Trophoblast cell (in vitro differentiated cells and primary cell): ENCODE measurements at places on chromosomes 7 and 10.
A peak's percentile ranks its signal among the peaks of the same experiment; 100 is the strongest.

DNA sequence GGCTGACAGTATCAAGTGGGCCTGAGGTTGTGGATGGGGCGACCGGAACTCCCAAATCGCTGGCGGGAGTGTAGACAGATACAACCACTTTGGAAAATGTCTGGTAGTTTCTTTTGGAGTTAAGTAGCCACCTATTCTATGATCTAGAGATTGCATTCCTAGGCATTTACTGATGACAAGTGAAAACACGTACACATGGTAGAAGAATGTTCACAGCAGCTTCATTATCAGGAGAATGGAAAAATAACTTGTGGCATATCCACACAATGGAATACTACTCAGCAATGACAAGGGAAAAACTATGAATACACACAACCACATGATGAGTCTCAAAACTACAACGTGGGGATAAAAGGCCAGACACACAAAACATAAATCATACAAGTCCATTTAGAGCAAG lies 146.0 kb downstream of the MYOF start:
- DNase-seq: peak; percentile 7

DNA sequence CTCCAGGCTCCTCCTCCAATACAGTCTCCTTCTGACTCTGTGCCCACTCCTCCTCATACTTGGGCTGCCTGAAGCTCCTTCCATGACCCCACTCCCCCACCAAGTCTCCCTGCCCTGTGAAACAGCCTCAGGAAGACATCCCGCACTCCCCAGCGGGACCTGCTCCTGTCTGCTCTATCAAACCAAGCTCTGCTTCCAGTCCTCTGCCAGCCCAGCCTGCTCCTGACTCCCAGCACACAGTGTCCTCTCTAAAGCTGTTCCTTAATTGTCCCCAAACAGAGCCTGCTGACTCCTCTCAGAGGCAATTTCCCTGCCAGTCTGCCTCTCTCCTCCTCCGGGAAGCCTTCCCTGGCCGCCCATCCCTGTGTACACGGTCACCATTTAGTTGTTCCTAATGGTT lies 9.9 kb downstream of the POLL start:
- DNase-seq: no peak

GRCh38 chr7:100891568-100892247 lies 2.2 kb upstream of the UFSP1 start:
- peak; percentile 39 for DNase-seq

DNA sequence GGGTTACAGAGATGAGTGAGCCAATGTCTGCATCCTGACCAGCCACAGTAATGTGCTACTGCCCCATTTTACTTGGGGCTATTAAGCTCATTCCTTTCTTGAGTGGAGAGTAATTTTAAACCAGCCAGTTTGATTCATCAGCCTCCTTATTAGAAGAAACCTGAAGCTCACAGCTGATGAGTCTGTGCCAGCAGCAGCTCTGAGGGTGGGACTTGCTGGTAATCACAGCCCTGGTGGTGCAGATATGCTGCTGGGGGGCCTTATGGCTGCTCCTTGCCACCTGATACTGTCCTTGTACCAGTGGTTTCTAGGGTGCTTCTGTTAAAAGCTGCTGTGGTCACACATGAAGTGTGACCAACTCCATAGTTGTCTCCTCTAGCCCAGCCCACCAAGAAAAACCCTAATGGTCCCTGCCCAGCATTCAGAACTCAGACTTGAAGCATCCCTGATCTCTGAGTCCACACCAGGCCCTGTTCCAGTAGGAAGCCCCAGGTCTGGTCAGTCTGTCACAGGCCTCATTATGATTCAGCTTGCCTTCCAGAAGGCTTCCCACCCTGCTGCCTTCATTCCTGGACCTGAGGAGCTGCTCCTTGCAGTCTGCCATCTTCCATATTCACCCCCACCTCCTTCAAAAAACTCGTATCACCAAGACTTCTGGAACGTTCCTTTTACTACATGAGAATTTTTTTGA lies 28.9 kb upstream of the RBM20 start:
- no peak for DNase-seq

DNA sequence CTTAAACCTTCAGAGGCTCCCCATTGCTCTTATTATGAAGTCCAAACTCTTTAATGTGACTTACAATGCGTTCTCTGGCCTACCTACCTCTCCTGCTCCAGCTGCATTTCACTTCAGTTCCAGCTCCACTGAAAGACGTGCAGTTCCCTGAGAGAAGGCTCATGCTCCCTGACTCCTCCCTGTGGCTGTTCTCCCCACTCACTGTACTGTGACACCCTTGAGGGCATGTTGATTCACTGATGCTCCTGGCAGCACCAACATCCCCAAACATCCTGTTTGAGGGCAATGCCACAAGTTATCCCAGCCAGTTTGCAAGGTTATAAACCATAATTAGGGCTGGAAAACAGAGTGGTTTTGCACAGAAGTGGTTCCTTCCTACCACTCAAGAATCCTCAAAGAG lies 111.2 kb downstream of the LSM5 start:
- DNase-seq: no peak

GRCh38 chr7:15784694-15785030 lies 98.2 kb upstream of the MEOX2 start:
- no peak for DNase-seq

DNA sequence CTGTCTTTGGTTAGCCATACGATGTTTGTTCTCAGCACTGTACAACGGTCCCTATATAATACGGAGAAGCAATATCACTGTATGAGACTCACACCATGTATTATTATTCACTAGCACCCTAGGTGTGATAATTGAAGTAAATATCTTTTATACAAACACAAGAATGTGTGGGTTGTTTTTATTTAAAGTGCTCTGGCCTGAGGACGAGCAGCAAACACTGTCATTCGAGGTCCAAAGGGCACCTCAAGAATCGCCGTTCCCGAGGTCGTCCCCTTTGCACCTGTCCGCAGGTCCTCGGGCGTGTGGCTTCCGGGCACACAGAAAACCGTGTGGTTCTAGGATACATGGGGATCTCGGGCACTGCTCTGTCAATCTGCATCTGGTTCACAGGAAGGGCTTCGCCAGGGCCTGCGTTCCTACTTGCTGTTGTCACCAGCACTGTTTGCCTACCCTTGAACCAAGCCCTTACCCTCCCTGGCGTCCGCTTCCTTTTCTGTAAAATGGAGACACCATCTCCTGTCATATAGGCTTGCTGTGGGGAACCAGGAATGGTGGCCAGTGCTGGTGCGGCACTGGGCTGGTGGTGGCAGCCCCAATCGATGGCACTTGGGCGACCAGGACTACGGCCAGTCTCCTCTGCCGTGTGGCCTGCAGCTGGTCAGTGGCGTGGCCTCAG lies 28.5 kb upstream of the SH2B2 start:
- no peak for DNase-seq

- no peak for DNase-seq
These were observed 419.8 kb downstream of the GRID1 start for GRCh38 chr10:85946713-85947326.

GRCh38 chr10:102231357-102232318 lies 5.5 kb downstream of the ELOVL3 start:
- peak; percentile 71 for DNase-seq

DNA sequence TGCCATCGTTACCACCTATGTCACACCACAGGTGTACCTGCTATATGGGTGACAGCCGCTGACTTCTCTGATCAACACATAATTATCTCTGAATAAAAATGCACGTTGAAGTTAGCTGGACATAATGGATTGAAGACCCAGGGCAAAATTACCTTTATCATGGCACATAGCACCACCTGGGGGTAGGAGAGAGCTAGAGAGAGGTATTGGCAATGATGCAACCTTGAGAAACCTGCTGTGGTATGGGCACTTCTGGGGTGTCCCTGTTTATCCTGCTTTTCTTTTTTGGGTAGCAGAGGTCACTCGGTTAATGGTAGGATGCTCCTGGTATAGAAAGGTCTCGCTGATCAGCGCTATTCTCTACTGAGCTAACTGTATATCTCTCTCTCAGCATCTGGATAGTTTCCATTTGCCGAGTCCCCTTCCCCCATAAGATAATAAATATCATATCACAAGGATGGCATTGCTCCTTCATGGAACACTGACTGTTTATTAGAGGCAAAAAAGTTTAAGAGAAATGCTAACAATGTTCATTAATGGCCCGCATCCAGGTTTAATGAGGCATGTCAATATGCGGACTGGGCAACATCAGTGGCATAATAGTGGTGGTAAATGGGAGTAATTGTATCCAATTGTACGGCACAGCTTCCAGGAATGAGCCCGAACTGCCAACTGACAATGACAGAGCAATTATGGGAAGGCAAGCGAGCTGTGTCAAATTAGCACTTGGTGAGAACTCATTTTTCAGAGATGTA lies 323.1 kb downstream of the TFEC start:
- DNase-seq: peak; percentile 16

DNA sequence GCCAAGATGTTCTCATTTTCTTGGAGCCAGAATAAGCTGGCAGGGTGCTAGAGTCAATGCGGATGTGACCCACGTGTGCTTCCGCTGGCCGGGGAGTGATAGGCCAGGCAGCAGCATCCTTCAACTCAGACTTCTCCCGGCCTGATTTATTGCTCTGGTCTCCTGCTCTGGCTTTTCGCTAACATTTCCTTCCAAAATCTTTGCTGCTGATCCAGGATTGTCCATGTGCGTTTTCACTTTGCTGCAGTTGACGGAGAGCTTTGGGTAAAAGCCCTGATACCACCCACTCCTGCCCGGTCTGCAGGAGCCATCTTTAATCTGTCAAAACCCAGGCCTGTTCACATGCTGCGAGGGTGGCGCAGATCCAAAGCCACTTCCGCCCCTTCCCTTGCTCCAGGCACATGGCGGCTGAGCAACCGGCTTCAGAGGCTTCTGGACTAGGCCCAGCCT lies 106.8 kb downstream of the CYP26A1 start:
- no peak for DNase-seq

- no peak for DNase-seq
These were observed 20.7 kb downstream of the AVL9 start for GRCh38 chr7:32515890-32516550.

DNA sequence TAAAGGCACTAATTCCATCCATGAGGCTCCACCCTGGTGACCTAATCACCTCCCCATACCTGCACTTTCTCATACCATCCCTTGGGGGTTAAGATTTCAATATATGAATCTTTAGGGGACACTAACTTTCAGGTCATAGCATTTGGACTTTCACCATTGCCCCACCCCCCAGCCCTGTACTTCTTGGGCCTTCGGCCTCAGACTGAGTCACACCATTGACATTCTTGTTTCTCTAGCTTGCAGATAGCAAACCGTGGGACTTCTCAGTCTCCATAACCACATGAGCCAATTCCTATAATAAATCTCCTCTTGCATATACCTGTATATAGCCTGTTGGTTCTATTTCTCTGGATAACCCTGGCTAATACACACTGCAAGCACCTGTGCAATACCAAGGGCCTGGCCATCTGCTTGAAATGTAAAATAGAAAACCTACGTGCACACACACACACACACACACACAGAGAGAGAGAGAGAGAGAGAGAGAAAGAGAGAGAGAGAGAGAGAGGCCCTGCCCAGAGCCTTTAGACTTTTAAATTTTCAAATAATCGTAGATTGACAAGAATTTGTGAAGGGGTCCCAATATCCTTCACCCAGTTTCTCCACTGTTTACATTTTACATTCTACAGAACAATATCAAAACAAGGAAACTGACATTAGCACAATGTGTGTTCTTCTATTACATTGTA lies 25.3 kb downstream of the ANXA8 start:
- DNase-seq: peak; percentile 42
